ENCODE measurements at places on chromosomes 16 and 17.

DNA sequence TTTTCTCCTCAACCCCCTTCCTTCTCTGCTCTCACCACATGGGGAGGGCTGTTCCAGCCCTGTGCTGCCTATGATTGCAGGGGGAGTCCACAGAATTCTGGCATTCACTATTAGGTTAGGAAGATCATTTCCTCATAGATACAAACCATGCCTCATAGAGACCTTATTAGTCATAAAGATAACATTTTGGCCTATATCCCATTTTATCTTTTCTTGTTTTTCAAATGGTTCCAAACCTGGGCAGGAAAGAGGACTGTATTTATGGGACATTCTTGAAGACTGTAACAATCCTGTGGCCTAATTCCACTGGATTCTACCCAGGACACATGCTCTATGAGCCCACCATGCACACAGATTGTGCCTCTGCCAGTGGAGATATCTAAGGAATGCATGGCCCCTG is 51.7 kb downstream of the ASIC2 start:
- DNase-seq = no peak

- no peak for DNase-seq
Measured at GRCh38 chr16:70577256-70577698, 53.7 kb downstream of the SF3B3 start.

- DNase-seq = no peak
Measured at GRCh38 chr17:59751955-59752413, 44.5 kb downstream of the VMP1 start.

DNA sequence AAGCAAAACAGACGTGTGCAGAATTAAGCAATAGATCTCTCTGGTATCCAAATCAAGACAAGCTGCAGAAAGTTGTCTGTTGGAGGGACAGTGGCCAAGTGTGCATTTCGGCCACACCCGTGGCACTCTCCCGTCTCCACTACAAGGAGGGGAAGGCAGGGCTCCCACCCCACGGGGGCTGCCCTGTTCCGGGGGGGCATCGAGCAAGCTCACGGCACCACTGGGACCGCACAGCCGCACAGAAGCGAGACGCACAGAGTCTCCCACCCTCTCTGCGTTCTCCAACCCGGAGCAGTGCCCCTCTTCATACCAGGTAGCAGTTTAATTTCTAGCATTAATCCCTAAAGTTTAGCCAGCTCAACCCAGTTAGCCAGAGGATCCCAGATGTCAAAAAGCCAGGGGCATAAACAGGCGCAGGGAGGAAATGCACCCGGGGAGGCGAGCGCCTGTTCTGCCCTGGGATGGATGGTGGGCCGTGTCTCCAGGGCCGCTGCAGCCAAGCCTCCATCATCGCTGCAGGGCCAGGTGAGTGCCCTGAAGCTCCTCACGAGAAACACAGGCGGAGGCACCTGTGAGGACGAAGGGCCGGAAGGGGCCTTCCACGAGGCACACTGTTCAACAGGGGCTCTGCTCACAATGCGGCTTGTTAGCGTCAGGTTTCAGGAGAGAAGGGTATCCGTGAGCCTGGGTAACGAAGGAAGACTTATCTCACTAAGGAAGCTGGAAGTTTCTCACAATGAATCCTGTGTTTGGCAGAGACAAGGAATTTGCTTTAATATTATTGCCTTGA is 42.1 kb upstream of the METRNL start:
- DNase-seq = no peak

DNA sequence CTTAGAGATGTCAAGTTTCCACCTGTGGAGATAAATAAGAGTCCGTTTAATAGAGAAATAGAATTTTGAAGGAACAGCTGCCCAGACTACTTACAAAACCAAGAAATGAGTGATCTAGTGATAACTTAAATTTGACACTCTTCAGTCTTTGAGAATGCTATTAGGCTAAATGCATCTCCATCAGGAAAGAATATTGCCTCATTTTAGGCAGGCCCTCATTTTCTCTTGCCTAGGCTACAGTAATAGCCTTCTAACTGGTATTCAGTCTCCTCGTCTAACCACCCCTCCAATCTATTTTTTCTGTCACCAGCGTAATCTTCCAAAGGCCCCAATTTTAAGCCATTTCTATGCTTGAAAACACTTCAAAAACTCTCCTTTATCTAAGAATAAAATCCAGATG is 537.8 kb upstream of the CA10 start:
- no peak for DNase-seq

DNA sequence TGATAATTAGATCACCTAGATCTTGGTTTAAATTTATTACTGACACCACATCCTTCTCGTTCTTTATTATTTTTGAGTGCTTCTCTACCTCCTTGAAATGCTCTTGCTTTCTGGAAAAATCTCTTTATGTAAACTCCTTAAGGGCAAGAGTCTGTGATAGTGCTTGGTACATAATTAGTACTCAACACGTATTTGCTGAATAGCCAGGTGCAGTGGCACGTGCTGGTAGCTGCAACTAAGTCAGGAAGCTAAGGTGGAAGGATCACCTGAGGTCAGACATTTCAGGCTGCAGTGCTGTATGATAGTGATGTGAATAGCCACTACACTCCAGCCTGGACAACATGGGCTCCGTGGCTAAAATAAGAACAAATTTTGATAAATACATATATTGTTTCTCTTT is 63.0 kb downstream of the PPM1E start:
- DNase-seq = no peak

DNA sequence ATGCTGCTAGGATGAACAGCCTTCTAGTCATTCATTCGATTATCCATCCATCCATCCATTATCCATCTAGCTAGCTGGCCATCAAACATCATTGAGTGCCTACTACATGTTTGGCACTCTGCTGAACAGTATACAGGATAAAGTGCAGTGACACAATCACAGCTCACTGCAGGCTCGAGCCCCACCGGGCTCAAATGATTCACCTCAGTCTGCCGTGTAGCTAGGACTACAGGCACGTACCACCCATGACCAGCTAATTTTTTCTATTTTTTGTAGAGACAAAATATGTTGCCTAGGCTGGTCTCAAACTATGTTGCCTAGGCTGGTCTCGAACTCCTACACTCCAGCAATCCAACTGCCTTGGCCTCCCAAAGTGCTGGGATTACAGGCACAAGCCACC is 50.0 kb downstream of the SSH2 start:
- no peak for DNase-seq

- DNase-seq = no peak
Measured at GRCh38 chr17:68365469-68365868, 74.2 kb downstream of the ARSG start.

- DNase-seq = no peak
Measured at GRCh38 chr16:13996778-13997288, 74.3 kb upstream of the MRTFB start.

DNA sequence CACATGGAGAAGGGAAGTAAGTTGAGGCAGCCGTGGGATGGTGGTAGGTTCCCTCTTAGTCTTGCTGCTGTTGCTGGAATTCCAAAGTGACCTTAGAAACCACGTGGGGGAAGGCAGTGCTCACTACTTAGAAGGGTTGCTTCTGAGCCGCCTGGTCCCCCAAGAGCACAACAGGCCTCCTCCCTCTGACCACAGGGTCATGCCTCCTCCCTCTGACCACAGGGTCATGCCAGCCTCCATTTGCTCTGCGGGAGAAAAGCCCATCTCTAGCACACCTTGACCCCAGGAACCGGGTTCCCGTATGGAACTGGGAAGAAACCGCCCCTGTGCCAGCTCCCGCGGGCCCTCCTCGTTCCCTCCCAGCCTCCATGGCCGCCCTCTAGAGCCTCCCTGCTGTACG is 13.4 kb upstream of the ZFPM1 start:
- no peak for DNase-seq

GRCh38 chr17:58006560-58006923 is 504 bp downstream of the SRSF1 start:
- peak; percentile 81 for DNase-seq

DNA sequence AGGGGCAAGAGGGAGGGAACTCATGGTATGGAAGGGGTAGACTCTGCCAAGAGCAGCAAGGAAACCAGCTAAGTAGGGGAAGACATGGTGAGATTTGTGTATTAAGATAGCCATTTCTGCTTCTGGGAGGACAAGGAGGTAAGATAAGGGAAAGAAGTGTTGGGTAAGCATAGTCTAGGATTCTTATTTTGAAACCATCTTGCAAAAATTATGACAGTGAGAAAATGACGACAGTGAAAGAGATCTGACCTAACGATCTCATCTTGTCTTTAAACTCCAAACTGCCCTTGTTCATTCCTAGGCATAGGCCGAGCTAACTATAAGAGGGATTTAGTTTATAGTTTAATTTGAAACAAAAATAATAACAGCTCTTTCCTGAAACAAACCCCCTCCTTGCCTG is 5.6 kb upstream of the RBL2 start:
- no peak for DNase-seq
